WERI-Rb-1 (cell line): ENCODE measurements at places on chromosomes 1 and 21.

GRCh38 chr1:30731109-30731805 is 7.9 kb upstream of the MATN1 start:
- DNase-seq, result no peak

GRCh38 chr21:43726686-43727518 is 8.0 kb downstream of the PDXK start:
- DNase-seq, result no peak

DNA sequence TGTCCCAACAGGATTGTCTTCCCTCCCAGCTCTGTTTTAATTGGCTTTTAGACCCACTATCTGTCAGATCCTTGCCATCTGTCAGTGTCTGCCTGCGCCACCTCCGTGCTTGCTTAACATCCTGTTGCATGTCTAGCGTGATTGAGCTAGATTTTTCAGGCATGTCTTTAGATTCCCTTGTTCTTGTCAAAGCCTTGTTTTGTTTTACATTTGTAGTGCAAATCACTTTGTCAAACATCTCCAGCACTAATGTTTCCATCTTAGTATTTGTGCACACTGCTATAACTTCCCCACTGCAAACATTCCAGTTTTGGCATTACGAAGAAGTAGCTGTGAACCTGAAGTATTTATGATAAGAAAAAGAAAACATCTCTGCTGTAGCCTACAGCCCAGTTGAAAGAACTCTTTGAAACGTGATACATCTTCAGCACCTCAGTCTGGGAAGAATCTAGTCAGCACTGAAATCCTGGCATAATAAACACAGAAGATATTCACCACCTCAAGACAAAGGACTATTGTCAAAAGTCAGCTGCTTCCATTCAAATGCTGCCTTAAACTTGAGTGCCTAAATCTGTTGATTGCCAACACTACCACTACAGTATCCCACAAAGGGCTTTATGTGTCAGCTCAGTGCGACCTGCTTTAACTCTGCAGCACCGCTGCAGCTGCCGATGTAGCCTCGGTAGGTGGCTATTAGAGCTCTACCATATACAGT is 105.0 kb downstream of the FNBP1L start:
- peak; percentile 50 for DNase-seq

DNA sequence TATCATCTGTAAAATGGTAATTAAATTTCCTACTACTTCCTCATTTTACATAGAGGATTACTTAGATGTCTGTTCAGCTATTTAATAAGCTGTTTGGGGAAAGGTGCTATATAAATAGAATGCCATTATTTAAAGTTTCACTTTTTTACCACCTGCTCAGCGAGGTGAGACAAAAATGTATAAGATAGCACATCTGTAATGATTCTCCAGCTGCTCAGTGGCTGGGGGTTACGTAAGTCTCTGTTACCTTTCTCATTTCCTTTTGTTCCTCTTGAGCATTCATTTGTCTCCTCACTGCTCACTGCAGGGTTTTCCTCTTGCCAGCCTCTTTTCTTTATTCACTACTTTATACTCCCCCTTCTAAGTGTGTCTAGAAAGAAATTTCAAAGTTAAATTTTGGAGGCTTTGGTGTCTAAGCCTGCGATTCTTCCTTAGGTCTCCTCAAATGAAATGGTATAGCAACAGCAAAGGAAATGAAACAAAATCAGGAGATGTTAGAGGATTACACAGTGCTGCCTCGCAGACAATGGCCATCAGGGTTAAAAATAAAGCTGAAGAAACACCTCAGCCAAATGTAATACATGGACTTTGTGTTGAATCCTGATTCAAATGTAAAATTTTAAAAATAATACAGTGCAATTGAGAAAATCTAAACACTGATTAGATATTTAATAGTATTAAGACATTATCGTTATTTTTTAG is 6.8 kb downstream of the RGS8 start:
- DNase-seq, result no peak

DNA sequence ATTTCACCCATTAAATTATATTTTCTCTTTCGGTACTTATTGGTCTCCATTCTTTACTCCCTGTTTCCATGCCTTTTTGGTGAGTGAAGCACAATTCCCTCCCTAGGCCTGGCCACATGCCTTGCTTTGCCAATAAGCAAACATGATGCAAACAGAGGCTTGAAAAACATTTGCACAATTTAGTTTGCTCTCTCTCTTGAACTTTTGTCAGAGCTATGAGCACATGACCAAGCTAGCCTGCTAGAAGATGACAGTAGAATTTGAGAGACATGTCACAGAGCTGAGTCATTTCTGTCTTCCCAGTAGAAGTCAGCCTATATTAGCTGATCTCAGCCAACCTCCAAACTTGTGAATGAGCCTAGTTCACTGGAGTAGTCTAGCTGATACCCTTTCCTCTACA is 24.6 kb downstream of the ANGPTL3 start:
- DNase-seq, result no peak

DNA sequence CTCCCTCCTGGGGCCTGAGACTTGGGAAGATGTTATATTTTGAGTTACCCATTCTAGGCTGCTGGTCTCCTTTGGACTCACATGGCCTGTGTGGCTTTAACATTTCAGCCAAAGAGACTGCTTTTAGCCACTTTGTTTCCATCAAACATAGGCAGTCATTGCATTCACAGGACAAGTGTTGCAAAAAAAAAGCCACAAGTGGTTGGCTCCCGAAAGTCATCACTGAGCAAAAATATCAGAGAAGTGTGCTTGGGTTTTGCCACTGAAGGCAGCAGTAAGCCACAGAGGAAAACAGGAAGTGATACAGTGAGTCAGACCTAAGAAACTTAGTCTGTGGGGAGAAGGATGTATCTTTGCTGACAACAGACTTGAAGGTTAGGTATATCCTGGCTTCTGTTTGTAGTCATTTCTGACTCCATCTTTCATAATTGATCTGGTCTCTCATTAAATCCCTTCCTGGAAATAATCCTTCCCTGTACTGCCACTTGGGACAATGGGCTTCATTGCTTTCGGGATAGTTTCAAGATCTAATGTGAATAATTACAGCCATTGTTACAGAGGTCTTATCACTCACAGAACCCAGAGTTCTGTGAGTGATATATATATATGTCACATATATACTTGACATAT is 80.9 kb downstream of the COLGALT2 start:
- no peak for DNase-seq

DNA sequence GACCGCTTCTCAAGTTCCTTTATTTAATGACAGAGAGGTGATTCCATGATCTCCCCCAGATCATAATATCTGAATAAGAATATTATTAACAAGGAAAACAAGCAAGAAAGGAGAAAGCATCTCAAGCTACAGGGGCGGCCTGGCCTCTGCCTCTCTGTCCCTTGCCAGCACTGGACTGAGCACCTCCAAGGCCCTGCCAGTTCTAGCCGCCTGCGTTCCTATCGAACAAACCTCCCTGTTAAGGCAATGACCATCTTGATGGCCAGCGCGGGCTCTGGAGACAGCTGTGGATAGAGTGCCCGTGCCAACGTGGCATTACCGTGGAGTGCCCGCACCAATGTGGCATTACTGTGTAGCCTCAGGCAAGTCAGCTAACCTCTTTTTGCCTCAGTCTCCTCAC is 84.8 kb downstream of the NPHP4 start:
- DNase-seq, result no peak

DNA sequence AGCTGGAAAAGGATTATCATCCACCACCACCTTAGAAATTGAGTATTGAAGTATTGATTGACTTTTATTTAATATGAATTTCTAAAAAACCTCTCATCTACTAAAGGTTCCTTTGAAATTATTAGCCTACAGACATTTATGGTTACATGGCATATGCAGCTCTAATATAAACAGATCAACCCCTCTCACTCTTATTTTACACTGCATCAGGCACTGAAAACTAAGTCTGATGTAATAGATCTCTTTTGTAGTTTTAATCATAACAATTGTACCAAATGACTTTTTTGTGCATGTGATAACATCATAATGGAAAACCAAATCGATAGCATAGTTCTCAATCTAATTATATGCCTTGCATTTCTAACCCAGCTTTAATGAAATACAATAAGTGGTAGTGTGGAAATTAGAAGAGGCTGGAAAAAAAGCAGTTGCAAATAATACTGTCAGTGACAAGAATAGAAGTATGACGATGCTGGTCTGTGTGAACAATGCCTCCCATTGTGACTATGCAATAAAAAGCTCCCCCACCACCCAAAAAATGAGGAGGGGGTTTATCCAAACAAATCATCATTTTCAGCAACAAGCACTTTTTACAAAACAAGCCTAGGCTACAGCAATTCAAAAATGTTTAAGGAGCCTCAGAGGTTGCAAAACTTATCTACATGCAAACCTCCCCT is 426.5 kb upstream of the NFIA start:
- DNase-seq, result no peak

GRCh38 chr1:87220993-87221392 is 107.7 kb upstream of the LMO4 start:
- DNase-seq, result no peak

GRCh38 chr1:171222936-171223335 is 25.4 kb upstream of the FMO1 start:
- no peak for DNase-seq

DNA sequence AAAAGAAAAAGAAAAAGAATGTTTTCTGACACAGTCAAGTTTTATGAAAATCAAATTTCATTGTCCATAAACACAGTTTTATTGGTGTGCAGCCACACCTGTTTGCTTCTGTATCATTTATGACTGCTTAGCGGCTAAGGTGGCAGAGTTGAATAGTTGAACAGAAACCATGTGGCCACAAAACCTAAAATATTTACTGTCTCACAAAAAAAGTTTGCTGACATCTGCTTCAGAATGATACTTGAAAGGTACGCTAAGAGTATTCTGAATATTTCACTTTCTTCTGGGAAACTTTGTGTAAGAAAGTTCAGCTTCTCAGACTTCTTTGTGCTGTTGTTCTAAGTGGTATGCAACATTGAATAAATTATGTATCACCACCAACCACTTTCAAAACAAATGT is 6.2 kb downstream of the KCNK1 start:
- no peak for DNase-seq

DNA sequence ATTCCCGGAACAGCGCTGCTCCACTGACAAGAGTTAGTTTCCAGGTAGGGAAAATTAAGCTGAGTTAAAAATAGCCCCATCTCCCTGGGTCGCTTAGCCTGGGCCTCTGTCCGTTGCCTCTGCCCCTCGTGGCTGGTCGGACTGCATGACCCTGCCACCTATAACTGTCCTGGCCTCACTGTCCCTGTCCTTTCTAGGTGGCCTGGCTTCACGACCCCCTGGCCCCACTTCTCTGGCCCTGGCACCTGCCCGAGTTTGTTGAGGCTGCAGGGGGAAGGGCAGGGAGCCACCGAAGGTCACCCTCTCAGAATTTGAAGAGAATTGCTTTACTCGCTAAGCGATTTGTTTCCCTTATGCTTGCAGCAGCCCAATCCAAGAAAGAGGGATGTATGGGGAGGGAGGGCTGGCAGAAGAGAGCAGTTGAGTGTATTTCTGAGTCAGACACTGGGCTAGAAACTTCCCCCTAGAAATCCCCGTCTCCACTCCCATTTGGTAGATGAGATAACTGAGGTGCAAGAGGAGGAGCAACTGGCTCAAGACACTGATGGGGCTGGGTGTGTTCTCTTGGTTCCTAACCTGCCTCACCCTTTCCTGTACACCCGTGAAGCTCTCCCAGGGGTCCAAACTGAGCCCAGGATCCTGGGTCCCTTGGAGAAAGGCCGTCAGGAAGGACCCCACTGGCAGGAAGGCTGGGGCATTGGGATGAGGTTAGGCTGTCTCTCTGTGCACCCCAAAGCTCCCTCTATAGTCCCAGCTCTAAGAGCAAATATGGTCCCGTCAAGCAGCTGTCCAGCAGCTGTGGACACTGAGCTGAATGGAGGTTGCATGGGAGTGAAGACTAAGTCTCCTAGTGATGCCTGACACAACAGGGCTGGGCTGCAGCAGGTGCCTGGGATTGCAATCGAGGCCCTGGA is 2.9 kb upstream of the EDN2 start:
- no peak for DNase-seq

DNA sequence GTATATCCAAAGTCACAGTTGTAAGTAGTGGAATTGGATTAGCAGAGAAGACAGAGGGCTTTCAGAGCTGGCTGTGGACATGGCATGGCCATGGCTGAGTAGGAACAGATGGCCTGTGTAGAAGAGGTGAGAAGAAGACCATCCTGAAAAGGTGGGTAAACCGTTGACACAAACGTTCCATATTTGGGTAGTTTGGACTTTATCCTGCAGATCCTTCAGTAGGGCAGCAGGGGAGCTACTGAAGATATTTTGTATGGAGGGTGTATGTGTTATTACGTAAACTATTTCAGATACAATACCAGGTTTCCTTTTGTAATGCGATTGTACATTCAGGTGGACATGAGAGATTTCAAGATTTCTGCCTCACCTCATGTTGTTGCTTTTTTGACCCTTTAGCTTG is 1.6 kb downstream of the UTP11 start:
- peak; percentile 59 for DNase-seq

GRCh38 chr1:192535916-192536664 is 39.5 kb upstream of the RGS1 start:
- DNase-seq, result no peak

- no peak for DNase-seq
These were observed 9.0 kb upstream of the KCTD3 start for GRCh38 chr1:215557992-215558626.
